ENCODE measurements at places on chromosomes 1 and 21.

DNA sequence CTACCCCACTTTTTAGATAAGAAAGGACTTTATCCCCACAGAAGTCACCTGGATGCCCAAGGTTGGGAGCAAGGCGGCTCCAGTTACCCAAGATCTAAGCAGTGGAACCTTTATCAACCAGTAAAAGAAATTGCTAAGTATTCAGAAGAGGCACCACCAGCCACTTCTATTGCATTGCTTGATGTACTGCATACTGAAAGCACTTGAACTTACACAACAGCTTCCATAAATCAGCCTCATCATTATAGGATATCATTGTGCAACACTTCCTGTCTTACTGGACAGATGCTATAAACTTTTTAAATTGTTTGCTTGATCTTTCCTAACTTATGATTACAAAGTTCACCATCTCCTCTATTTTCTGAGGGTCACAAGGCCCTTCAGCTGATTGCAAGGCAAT lies 642.7 kb upstream of the CXADR start:
- DNase-seq, result no peak

GRCh38 chr1:218674280-218674773 lies 329.2 kb downstream of the TGFB2 start:
- DNase-seq, result no peak

GRCh38 chr21:38790059-38790458 lies 15.7 kb upstream of the ETS2 start:
- no peak for DNase-seq

- DNase-seq, result no peak
Measured at GRCh38 chr21:32519945-32520874, 65.1 kb downstream of the TCP10L start.

GRCh38 chr1:193438771-193439170 lies 252.4 kb upstream of the B3GALT2 start:
- no peak for DNase-seq

All from stimulated activated CD8-positive, alpha-beta memory T cell treated with anti-CD3 and anti-CD28 coated beads, Interleukin-15, amount 100 ng/mL, for 1 hour (primary cell).